GM04504 (cell line): ENCODE measurements at places on chromosomes 2 and 18.
A peak's percentile ranks its signal among the peaks of the same experiment; 100 is the strongest.

DNA sequence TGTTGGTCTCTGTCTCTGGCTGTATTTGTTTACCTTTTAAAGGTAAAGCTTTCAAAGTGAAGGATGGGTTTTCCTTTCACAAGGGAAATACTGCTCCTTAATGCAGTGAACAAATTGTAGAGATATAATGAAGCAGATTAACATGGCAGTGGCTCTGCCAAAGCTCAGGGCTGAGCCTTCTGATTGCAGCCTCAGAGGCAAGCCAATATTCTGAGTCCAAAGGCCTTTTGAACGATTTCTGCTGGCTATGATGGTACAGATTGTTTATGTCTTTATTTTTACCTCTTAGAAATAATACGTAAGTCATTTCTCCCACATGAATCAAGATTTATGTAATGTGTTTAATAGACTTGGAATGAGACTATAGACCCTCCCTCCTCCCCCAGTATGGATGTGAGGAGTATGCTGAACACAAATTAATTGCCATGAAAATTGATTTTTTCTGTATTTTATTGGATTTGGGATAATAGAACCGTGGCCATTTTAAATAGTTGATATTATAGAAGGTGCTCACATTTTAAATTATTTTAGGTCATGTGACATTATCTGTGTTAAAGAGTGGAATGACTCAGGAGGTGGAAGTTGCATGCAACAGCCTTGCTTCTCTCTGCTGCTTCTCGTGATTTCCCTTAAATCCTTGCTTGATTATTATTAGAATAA lies 772 bp downstream of the SCN2A start:
- DNase-seq: no peak

GRCh38 chr18:36315736-36316135 lies 18.2 kb downstream of the FHOD3 start:
- peak; percentile 14 for DNase-seq

GRCh38 chr2:119416299-119416923 lies 15.2 kb upstream of the TMEM37 start:
- DNase-seq: no peak

DNA sequence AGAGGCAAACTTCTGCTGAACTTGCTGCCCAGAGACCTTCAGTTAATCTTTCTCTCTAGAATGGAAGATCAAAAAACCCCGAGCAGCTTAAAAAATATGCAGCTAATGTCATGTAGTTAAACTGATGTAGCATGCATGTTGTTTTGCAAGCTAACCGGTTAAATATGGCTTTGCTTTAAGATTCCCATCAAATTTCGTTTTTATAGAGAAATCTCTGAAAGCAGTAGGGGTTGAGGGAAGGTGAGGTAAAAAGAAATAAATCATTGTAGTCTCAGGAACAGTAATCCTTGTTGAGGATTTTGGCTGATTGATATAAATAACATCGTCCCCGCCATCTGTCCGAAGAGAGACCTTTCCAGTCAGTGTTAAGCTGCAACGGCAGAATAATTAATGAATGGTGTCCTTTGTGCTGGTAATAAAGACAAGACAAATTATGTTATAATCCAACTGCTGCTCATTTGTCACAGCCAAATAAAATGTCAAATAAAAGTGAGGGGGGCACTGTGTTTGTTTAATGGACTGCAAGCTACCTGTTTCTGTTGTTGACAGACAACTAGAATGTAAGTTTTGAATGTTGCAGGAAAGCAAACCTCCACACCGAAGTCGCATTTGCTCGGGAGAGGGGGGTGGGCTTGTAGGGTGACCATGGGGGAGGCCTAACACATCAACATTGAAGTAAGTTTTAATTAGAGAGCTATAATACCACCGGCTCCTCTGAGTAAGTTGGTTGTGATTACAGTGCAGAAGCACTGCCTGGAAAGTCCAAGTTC lies 555.5 kb downstream of the ARHGAP15 start:
- DNase-seq: no peak

DNA sequence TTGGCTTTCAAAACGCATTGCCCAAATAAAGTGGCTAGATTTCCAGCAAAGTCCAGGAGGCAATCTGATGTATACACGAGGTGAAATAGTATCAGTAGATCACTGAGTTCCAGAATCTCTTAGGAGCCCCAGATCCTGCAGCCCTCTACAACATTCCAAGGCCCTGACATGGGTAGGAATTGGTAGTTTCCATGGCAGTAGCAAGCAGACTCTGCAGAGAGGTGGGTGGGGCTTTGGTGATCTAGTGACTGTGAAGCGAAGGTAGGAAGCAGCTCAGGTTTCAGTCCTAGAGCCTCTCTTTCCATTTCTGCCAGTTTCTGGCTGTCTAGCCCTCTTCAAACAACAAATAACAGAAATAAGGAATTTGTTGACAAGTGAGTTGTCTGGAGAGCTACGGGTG lies 13.8 kb upstream of the SGPP2 start:
- no peak for DNase-seq

GRCh38 chr2:202494300-202495229 lies 118.4 kb downstream of the BMPR2 start:
- peak; percentile 14 for DNase-seq

DNA sequence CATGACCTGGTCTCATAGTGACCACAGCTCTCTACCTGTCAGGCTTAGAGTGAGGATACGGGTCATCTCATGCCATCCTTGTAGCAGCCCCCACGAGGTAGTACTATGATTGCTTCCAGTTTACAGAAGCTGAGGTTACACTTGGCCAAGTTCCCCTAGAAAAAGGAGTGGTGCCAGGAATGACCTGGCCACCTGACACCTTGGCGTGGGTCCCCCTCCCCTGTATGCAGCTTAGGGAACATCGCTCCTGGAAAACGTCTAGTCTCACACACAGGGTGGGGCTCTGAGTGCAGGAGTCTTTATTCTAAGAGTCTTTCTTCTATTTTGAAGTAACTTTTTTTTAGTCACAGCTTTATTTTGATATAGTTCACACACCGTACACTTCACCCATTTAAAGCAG lies 14.8 kb downstream of the NPPC start:
- no peak for DNase-seq
